ENCODE measurements at places on chromosomes 3 and 15. TPM values are rescaled to one million over a fixed set of nuclear protein-coding genes. Genes with fewer than 3 reads are reported as not detected.
A peak's percentile ranks its signal among the peaks of the same experiment; 100 is the strongest.

DNA sequence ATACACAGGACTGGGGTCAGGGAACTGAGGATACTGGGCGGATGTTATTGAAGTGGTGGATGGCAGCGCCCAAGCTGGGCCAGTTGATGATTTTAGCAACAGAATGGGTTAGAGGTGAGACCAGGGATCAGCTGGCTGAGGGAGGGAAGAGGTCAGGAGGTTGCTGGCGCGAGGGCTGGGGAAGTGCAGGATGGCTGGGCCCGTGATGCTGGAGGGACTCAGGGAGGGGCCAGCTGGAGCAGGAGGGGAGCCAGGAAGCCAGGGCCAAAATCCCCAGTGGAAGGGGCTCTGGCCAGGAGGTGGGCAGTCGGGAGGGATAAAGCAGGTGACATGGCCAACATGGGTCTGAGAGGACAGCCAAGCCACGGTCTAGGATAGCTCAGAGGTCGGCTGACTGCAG lies 178.0 kb downstream of the NSMCE3 start:
- DNase-seq: no peak

DNA sequence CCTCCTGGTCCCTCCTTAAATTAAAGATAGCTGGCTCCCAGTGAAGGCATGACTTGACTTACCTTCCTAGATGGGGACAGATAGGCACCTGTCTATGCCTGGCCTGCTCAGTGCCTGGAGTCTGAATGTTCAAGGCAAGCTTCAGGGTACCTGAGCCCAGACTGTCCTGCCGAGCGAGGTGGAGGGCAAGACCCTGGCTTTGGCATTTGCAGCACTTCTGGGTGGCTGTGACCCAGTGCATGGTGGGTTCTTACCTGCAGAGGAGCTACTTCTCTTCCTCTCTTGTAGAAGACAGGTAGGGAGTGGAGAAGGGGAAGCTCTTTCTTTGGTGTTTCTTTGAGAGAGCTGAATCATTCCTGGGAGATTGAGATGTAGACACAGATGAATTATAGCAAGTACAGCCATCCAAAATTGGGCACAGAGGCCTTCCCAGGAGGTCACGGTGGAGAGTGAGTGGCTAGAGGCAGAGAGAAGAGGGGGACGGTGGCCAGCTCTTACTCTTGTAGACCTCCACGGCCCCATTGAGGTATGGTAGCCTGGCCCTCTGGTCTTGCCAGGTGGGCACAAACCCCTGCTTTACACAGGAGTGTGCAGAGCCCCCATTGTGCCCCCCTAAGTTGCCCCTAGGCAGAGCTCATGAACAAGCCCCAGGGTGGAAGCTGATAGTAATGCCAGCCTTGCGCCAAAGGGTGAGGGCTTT lies 402.5 kb upstream of the TPM1 start:
- DNase-seq: no peak

DNA sequence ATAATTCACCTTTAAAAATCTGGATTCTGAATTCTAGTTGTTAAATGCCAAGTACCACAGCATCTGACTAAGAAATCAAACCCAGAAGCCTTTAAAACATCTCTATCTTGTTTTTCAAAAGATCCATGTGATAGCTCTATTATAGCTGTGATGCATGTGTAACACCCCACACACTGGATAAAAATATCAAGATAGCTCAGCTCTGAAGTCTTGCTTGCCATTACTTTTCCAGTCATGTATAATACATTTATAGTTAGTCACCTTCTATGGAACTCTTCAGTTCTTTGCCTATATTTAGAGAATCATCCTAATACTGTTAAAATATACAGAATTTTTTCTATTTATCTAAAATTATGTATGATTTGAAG lies 11.6 kb downstream of the ARPP19 start:
- no peak for DNase-seq

GRCh38 chr15:76711351-76711827 lies 193.8 kb downstream of the SCAPER start:
- no peak for DNase-seq

GRCh38 chr3:167350245-167350862 lies 29.7 kb downstream of the ZBBX start:
- DNase-seq: no peak

GRCh38 chr3:170306015-170306414 lies 51.5 kb upstream of the SKIL start:
- no peak for DNase-seq

GRCh38 chr3:161489395-161489794 lies 7.2 kb upstream of the OTOL1 start:
- DNase-seq: no peak

DNA sequence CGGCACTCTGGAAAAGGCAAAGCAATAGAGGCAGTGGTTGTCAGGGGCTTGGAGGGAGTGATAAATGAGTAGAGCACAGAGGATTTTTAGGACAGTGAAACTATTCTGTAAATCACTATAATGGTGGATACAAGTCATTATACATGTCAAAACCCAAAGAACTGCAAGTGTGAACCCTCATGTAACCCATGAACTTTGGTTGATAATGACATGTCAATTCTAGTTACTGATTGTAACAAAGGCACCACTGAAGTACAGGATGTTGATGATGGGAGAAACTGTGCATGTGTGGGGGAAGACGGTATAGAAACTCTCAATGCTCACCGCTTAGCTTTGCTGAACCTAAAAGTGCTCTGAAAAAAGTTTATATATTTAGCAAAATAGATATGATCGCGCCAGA lies 36.0 kb downstream of the BTLA start:
- no peak for DNase-seq

GRCh38 chr3:127077068-127077467 lies 94.2 kb downstream of the PLXNA1 start:
- DNase-seq: no peak

- no peak for DNase-seq
Observed at GRCh38 chr3:63390710-63391230, 112.7 kb downstream of the SYNPR start.

GRCh38 chr15:51281368-51281967 lies 56.9 kb downstream of the CYP19A1 start:
- peak; percentile 67 for DNase-seq

DNA sequence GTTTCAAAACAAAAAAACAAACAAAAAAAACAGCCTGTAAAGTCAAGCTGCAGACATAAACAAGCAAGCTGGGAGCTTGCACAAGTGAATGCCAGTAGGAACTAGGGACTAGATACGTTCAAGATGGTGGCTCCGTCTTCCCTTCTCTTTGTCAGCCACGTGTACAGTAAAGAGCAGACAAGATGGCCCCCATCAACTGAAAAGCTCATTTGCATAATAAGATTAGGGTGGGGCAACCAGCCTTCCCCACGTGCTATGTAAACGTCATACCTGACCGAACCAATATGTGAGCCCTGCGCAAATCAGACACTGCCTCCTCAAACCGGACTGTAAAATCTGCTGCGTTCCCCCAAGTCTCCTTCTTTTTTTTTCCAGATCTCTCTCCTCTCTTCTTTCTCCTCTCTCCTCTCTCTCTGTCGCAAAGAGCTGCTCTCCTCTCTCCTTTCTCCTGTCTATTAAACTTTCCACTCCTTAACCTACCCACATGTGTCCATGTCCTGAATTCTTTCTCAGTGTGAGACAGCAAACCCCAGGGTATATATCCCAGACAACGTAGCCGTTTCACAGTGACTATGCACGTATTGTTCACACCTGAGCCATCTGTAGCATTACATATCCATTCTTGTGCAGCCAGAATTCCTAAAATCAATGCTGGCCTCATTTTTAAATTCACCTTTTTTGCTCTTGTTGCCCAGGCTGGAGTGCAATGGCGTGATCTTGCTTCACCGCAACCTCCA lies 31.2 kb upstream of the FXR1 start:
- no peak for DNase-seq

GRCh38 chr3:15500107-15500724 lies 21.3 kb downstream of the COLQ start:
- DNase-seq: no peak

ZNF620 gene
- 2.3 TPM for total RNA-seq

LMAN1L gene
- 8.1 TPM for total RNA-seq

ARHGAP31 gene
- 38.0 TPM for total RNA-seq

NSUN3 gene
- 5.9 TPM for total RNA-seq
